Stimulated activated CD4-positive, alpha-beta T cell treated with anti-CD3 and anti-CD28 coated beads, Interleukin-1b, Interleukin-23, amount 100 ng/mL, for 1 hour (primary cell): ENCODE measurements at places on chromosomes 4 and X.

GRCh38 chr4:55215087-55215486 is 89.7 kb upstream of the KDR start:
- no peak for DNase-seq

- DNase-seq: no peak
Measured at GRCh38 chr4:91914176-91914804, 389.5 kb upstream of the GRID2 start.

DNA sequence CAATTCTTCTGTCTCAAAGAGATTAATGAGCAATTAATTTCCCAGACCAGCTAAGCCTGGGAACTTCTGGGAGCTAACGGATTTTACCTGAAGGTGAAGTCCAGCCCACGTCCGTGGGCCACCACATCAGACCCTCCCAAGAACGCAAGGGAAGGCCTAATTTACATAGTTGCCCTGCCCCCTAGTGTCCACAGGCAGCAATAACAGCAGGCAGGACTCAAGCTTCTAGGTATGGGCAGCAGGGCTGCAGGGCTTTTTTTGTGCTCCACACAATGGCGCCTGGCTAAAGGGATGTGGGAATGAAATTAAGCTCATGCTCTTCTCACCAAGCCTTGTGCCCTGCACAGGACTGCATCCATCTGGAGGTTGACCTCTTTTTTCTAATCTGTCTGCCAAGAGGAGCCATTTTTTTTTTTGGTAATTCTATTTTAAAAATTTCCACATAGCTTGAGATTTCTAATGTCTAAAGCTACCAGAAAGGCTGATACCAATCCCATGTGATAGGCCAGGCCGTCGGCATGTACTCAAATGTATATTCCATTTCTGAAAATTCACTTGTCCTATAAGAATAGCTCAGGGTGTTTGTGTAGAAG is 111.9 kb upstream of the TMEM164 start:
- peak; percentile 7 for DNase-seq

DNA sequence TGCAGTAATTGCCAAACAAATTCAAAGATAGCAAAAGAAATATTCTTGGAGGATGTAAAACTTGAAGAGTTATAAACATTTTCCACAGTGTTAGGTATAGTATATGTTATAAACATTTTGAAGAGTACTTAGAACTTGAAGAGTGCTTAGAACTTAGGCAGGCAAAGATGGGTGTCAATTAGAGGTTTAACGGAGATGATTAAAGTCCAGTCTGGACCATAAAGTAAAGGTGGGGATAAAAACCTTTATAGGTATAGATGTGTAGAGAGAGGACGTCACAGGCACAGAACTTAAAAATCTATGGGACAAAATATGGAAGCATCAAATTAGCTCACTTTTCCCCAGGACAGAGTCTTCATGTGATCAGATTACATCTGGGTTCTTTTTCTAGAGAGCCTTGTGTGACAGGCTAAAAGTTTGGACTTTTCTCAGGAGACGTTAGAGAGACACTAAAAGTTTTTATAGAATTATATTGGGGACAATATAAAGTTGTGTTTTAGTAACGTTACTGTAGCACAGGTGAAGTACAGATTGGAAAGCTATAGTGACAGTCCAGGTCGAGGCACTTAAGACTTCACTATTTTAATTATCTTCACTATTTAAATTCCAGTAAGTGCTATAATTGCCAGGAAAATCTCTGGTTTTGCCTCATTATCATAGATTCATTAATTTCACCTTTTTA is 13.3 kb upstream of the MAD2L1 start:
- DNase-seq: no peak

GRCh38 chr4:158811216-158811540 is 42.4 kb downstream of the FNIP2 start:
- no peak for DNase-seq

GRCh38 chr4:65635051-65635821 is 35.1 kb downstream of the EPHA5 start:
- DNase-seq: no peak

GRCh38 chr4:105951198-105951597 is 55.9 kb downstream of the NPNT start:
- DNase-seq: no peak

DNA sequence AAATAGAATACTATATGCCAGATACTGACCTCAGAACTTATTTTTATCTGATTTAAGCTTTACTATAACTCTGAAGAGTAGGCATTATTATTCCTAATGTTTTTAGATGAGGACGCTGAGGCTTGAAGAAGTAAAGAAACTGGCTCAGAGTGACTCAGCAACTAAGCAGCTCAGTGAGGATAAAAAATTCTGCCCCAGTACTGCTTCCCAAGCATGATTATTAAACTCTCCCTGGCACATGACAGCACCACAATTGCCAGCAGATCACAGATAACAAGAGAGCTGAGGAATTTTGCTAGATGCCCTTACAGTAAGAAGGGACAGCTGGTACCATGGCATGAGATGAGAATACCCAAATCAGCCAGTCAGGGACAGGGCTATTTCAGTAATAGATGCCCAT is 219.4 kb downstream of the NKX6-1 start:
- no peak for DNase-seq

DNA sequence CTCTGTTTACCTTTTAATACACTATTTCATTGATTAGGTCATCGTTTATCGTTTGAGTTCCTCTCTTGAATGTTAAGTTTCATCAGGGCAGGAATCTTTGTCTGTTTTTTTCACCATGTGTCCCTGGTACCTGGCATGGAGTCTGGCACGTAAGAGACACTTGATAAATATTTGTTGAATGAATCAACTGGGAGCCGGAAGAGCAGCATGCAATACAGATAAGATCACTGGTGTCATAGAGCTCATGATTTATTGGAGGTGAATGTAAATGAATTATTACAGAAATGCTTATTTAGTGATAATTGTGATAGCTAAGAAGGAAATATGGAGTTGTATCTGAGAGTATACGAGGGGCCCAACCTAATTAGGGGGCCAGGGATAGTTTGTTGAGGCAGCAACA is 62.8 kb downstream of the UCHL1 start:
- no peak for DNase-seq

DNA sequence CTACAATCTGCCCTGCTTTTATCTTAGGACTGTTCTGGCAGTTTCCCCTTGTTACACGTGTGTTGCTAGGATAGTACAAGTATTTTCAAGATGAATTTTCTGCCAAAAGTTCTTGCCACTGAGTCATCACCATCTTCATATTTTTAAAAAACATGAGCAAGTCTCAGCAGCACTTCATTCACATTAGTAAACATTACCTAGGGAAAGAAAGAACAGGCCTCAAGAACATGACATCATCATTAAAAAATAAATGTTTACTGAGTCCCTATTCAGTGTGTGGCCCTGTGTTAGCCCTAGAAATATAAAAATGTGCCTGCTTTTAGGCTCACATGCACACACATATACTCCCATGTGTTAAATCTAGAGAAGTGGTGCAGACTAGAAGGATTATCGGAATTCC is 18.7 kb upstream of the GPC3 start:
- DNase-seq: no peak

- DNase-seq: no peak
Measured at GRCh38 chr4:142379277-142380051, 466.6 kb downstream of the INPP4B start.

GRCh38 chr4:38129460-38130227 is 169.4 kb downstream of the PTTG2 start:
- DNase-seq: no peak

- DNase-seq: no peak
Measured at GRCh38 chrX:104641176-104641575, 75.2 kb downstream of the IL1RAPL2 start.

DNA sequence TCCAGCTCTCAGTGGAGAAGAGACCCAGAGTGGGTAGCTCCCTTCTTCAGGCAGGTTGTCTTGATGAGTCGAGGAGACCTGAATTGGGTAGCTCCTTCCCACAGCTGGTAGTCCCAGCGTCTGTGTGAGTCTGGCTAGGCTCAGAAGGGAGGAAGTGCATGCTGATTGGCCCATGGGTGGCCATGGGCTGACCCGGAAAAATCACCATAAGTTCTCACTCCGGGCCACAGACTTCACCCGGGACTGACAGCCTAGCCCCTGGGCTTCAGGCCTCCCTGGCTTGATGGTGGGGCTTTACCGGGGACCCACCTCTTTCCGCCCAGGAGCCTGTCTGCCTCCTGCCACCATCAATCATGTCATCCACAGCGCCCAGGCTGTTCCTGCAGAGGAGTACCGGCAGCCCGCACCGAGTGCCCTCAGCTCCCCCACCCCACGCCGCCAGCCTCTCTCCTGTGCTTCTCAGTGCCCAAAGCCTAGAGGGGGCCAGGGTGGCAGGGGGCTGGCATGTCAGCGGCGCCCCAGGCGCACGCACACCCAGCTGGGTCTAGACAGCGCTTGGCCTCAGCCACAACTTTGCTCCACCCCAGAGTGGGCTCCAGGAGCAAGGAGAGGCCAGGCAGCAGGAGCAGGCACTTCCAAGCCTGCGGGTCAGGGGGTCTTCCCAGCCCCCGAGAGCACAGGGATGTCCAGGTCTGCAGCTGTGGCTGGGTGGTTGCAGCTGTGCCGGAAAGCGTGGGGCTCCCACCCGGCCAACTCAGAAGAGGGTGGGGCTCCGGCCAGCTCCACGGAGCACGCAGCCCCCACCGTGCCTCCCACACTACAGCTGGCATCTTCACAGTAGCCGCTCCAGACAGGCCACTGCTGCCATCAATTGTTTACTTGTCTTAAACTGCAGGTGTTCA is 16.1 kb upstream of the SAT1 start:
- DNase-seq: no peak
